ELF-1 (cell line): ENCODE measurements at places on chromosomes 13 and 19.

- no peak for DNase-seq
Measured at GRCh38 chr19:15897738-15898276, at the start of gene CYP4F2. Gene CYP4F2 (minus strand): TSS chr19:15898074. CDS start chr19:15897611, 463 bp downstream.

- no peak for DNase-seq
Measured at GRCh38 chr13:110106726-110107125, 200.2 kb downstream of the COL4A1 start.

GRCh38 chr13:49395878-49396380 lies 47.9 kb downstream of the CAB39L start:
- DNase-seq = no peak

DNA sequence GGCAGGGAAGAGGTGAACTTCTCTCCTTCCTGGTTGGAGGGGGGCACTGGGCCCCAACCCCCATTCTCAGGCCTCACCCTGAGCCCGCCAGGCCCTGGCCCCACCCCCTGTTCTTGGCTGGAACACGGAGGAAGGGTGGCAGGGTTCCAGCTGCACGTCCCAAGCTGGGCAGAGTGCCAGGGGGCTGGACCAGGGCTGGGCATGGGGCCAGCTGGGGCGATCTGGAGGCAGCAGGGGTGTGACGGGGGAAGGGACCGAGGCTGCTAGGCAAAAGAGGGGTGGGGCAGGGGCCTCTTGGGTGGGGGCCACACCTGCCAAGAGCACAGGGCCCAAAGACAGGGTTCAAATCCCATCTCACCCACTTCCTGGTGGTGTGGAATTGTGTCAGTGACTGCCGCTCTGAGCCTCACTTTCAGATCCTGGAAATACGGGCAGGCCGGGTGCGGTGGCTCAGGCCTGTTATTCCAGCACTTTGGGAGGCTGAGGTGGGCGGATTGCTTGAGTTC lies 2.2 kb downstream of the HIF3A start:
- DNase-seq = no peak

DNA sequence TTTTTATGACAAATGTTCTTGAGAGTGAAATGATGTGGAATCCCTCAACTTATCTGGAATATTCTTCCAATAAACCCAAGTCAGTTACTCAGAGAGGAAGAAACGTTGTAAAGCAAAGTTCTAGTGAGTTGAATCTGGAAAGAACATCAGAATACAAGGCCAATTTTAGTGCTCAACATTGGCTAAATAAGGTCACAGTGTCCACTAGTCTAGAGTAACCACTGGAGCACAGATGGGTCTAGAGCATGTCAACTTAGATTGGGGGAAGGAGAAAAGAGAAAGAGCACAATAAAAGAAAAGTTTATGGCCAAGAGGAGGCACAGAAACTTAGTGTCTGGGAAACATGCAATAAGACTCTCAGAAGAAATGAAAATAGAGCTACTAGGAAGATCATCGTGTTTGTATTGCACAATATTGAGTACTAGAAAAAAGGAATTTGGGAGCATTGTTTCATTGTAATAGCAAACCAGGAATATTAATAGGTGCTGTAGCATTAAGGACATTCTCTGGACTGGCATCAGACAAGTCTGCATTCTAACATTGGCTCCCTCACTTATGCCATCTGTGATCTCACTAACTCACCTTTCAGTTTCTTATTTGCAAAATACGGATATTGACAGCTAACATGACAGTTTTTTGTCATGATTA lies 1318.5 kb downstream of the PCDH9 start:
- DNase-seq = no peak

- no peak for DNase-seq
Measured at GRCh38 chr13:36986462-36987240, 12.5 kb downstream of the ALG5 start.

DNA sequence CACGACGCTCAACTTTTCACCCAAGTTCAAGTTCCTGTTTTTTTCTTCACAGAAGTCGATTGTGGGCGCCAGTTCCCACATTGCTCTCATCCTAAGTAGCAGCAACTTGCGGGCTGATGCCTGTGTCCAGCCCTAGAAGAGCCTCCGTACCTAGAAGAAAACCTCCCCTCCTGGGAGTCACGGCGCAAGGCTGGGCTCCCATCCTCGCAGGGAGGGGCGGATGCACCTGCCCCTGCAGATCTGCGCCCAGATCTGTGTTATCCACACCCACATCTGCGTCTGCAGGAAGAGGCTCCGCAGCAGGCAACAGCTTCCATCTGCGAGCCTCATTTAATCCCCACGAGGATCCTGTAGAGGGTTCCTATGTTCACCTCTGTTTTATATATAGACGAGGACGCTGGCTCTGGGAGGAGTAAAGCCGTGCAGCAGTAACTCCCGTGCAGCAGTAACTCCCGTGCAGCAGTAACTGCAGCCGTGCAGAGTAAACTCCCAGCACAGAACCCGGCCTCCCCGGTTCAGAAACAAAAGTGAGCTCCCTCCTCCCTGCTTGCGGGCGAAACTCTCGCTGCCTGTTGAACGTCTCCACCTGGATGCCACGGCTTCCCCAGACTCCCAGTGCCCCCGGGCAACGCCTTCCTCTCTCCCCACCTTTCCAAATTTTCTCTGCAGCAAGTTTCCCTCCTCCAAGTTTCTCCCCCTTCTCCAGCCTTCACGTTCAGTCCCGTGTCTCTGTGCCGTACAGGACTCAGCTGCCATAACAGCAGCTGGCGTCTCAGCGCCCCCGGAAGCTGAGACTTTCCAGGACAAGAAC lies 23.5 kb upstream of the LAIR1 start:
- DNase-seq = peak; percentile 47

DNA sequence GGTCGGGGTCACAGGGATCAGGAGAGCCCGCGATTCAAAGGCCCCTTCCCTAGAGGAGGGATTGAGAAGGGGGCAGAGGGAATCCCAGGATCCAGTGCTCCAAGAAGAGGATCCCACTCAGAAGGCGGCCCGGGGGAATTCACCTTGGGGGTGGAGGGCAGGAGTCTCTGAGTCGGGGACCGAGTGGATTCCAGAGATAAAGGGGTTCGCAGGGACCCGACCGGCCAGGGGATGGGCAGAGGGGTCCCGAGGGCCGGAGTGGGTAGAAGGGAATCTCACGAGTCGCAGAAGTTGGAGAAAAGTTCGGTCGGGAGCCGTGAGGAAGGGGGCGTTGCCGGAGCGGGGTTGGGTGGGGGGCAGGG lies 261 bp downstream of the PRKD2 start:
- DNase-seq = no peak

DNA sequence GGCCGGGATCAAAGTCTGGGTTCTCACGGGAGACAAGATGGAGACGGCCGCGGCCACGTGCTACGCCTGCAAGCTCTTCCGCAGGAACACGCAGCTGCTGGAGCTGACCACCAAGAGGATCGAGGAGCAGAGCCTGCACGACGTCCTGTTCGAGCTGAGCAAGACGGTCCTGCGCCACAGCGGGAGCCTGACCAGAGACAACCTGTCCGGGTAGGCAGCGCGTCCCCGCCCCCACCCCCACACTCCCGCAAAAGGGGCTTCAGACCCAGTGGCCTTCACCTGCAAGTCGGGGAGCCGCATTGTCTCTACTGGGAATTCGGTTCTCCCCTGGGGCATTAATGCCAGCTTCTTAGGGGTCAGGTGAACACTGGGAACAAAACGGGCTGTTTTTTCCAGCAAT lies 114.7 kb upstream of the MCF2L start:
- no peak for DNase-seq

GRCh38 chr19:43562698-43563241 lies 12.6 kb downstream of the XRCC1 start:
- no peak for DNase-seq

GRCh38 chr13:51838240-51838846 lies 6.6 kb downstream of the TMEM272 start:
- DNase-seq = no peak

GRCh38 chr13:112014857-112015256 lies 52.1 kb upstream of the SOX1 start:
- DNase-seq = no peak

DNA sequence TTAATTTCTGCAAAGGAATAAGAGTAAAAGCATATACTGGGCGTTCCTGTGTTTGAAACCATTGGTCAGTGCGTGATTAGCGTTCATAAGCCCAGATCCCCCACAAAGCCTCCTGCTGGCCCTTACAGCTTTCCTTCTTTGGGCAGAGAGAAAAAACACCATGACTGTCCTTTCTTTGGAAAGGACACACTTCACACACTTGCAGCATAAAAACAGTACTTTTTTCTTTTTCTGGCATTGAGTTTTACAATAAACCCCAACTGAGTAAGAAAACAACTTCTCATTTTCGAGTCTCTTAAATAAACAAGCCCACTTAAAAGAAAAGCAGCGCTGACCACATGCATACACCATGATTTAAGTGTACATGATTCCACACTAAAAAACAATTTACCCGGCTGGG lies 35.8 kb downstream of the SMAD9 start:
- DNase-seq = no peak

DNA sequence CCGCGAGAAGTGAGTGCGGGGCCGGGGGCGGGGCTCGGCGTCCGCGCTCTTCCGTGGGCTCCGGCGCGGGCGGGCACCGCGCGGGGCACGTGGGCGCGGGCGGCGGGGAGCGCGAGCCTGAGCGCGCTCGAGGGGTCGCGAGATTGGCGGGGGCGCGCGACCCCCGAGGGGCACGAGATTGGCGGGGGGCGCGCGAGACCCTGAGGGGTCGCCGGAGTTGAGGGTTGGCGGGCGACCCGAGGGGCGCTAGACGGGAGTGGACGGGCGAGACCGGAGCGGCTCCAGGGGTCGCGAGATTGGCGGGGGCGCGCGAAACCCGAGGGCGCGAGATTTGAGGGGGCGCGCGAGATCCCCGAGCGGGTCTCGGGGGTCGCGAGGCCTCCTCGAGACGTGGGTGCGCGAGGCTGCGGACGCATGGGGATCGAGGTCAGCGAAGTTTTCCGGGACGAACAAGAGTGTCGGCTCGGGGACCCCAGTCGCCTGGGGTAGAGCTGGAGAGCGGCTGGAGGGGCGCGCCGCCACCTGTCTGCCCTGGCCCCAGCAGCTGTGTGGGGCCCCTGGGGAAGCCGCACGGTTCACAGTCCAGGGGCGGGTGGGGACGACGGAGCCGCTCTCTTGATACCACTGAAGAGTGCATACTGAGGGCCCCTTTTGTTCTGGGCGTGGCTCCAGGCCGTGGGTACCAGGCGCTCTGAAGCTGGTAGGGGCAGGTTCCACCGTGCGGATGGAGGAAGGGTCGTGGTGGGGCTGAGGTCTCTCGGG lies 682 bp downstream of the SSBP4 start:
- no peak for DNase-seq

GRCh38 chr13:79646880-79647279 lies 165.9 kb downstream of the NDFIP2 start:
- DNase-seq = no peak

- peak; percentile 59 for DNase-seq
Measured at GRCh38 chr19:34712395-34713261, 21.4 kb upstream of the ZNF181 start.

DNA sequence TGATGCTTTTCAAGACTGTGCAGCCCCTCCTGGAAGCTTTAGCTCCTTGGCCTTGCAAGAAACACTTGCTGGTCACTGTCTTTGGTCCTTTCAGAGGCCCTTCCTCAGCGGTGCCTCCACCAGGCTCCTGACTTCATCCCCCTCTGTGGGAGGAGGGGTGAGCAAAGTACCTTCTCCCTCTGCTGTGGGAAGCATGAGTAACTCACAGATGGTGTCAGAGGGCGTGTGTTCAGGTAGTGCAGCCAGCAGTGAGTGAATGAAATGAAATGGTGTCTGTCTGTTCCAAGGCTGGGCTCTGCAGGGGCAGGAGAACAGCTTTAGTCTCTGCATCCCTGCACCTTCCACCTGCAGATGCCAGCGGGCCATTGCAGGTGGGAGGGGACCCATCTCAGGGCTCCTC lies 102.9 kb downstream of the SHISA2 start:
- DNase-seq = no peak

GRCh38 chr13:33806470-33807248 lies 11.3 kb upstream of the RFC3 start:
- no peak for DNase-seq

GRCh38 chr19:40867701-40868100 lies 14.3 kb downstream of the CYP2A7 start:
- DNase-seq = no peak
